ENCODE measurements at places on chromosomes 12 and 14.

GRCh38 chr12:59847127-59847526 is 251.3 kb downstream of the SLC16A7 start:
- DNase-seq = no peak

- DNase-seq = no peak
Observed at GRCh38 chr12:113371808-113372207, 13.4 kb downstream of the PLBD2 start.

- no peak for DNase-seq
Observed at GRCh38 chr12:120930032-120930431, 25.9 kb upstream of the SPPL3 start.

- no peak for DNase-seq
Observed at GRCh38 chr14:63857466-63858030, 4.7 kb downstream of the SYNE2 start.

- DNase-seq = no peak
Observed at GRCh38 chr14:94244182-94244581, 48.9 kb downstream of the SERPINA10 start.

- DNase-seq = no peak
Observed at GRCh38 chr14:89646971-89647370, 229.9 kb upstream of the FOXN3 start.

DNA sequence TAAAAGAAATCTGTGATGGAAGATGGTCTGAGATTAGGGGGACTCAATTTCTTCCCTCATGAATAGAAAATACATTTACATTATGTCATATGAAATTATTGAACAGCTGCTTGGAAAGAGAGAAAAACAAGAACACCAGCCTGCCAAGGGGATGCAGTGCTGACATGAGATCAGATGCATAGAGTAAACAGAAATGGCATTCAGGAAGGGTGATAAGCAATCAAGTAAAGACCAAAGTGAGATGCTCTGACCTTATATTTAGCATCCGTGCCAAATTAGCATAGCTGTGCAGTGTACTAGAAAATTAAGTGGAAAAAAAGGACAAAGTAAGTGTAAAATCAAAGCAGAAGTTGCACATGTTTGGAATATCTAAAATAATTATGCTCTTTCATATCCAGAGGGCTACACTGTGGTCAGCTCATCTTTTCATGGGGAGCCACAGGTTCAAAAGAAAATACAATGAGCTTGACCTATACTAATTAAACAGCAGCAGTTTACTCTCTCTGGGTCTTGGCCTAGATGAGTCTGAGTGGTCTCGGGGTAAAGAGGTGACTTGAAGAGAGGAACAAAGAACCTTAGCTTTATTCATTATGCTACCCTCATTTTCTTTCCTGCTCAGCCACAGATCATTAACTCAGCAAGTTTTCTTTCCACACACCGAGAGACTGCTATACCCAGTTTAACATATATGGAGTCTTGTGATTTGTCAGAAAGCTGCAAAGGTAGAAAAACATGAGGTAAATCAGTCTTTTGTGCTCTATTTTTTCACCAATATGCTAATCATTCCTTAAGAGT is 359.4 kb upstream of the FOXG1 start:
- no peak for DNase-seq

GRCh38 chr12:10624605-10625004 is 11.2 kb upstream of the MAGOHB start:
- DNase-seq = no peak

DNA sequence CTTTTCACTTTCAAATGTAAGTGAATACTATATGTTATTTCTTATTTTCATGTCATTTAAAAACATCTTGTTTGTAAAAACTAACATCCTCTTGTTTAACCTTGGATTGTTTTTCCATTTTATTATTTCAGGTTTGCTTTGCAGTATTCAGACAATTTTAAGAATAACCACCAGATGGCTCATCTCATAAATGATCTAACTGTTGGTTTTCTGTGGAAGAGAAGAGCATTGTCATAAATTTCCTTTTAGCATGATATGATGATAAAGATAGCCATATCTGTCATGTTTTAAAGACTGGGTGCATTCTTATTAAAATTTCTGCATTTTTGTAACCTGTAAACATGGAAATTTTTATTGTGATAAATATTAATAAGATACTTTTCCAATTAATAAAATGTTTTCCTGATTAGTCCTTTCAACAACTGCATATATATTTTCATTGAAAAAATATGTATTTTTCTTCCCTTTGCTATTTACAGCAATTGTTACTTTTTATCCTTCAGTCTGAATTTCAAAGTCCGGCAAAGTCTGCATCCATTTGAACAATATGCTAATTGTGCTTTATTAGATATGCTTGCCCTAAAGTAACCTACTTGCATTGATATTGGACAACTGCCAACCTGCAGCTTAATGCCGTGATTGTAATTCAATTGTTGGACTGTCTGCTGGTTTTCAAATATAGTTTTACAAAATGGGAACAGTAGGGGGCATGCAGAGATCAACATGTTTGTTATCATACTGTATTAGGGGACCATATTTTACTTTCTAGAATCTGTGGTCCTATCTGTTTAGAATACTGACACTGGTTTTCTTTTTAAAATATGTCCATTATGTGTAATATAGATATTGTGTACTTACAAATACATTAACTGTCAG is 163.4 kb downstream of the GARIN6 start:
- DNase-seq = peak; percentile 10

DNA sequence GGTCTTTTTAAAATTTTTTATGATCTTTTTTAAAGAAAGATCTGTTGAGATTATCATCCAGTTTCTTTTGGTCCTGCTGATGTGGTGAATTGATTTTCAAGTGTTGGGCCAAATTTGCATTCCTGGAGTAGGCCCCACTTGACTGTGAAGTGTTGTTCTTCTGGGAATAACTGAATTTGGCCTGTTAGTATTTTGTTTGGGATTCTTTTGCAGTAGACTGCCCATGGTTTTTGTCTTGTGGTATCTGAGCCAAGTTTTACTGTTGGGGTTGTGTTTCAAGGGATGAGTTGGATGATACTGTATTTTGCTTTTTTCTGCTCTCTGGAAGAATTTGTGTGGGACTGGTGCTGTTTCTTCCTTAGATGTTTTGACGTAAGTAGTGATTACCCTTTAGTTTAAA is 4.0 kb upstream of the SYCP3 start:
- no peak for DNase-seq

- no peak for DNase-seq
Observed at GRCh38 chr12:73308079-73308478, 1035.9 kb downstream of the TRHDE start.

GRCh38 chr12:125113789-125114188 is 48.6 kb downstream of the AACS start:
- DNase-seq = no peak

All from GM04504 (cell line).